CD4-positive, alpha-beta T cell treated with Interferon gamma for 1 hour (primary cell): ENCODE measurements at places on chromosomes 1 and 21.

GRCh38 chr1:240635466-240636256, 23.7 kb upstream of the GREM2 start:
- DNase-seq: no peak

GRCh38 chr21:35084869-35085268, 35.8 kb upstream of the RUNX1 start:
- no peak for DNase-seq

DNA sequence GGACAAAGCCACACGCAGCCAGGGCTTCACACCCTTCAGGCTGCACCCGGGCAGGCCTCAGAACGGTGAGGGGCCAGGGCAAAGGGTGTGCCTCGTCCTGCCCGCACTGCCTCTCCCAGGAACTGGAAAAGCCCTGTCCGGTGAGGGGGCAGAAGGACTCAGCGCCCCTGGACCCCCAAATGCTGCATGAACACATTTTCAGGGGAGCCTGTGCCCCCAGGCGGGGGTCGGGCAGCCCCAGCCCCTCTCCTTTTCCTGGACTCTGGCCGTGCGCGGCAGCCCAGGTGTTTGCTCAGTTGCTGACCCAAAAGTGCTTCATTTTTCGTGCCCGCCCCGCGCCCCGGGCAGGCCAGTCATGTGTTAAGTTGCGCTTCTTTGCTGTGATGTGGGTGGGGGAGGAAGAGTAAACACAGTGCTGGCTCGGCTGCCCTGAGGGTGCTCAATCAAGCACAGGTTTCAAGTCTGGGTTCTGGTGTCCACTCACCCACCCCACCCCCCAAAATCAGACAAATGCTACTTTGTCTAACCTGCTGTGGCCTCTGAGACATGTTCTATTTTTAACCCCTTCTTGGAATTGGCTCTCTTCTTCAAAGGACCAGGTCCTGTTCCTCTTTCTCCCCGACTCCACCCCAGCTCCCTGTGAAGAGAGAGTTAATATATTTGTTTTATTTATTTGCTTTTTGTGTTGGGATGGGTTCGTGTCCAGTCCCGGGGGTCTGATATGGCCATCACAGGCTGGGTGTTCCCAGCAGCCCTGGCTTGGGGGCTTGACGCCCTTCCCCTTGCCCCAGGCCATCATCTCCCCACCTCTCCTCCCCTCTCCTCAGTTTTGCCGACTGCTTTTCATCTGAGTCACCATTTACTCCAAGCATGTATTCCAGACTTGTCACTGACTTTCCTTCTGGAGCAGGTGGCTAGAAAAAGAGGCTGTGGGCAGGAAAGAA, 8.1 kb downstream of the PSRC1 start:
- DNase-seq: no peak

- DNase-seq: peak; percentile 69
These were observed 72.5 kb upstream of the TNFSF18 start for GRCh38 chr1:173122958-173123852.

DNA sequence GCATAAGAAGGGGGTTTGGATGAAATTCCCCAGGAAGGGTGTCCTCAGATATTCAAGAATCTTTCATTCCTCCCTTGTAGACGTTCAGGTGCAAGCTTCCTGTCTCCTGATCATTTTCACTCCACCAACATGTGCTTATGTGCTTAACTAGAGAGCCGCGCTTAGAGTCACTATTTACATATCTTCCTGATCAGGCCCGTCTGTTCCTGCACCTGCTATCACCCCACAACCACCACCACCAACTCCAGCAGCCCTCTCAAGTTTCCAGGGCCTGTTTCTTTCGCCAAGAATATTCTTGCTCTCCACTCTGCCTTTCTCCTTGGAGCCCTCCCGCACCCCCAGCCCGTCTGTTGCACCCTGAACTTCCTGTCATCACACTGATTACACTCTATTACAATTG, 113.4 kb downstream of the SPSB1 start:
- no peak for DNase-seq

GRCh38 chr1:150151291-150152181, 1.8 kb downstream of the PLEKHO1 start:
- peak; percentile 81 for DNase-seq

DNA sequence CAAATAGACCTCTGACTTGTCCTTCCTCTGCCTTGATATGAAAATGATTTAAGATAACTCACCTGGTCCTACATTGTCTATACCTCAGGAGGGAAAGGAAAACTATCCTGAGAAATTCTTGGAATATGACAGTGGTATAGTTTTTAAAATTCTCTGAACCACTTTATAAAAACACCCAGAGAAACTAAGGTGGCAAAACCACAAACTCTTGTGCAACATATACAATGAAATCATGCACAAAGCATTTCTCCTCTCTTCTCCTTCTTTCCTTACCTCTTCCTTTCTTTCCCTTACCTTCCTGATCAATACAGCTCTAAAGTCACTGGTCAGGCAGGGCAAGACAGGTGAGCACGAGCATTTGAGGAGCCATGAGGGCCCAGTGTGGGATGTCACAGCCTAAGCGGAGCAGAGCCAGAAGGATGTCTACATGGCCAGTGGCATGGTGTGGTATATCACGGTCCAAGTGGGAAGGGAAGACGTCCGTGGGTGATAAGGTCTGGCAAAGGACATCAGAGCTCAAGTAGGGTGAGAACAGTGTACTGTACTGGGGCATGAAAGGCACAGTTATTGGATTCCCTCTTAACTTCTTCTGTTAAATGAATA, 543.3 kb downstream of the DPYD start:
- DNase-seq: no peak

DNA sequence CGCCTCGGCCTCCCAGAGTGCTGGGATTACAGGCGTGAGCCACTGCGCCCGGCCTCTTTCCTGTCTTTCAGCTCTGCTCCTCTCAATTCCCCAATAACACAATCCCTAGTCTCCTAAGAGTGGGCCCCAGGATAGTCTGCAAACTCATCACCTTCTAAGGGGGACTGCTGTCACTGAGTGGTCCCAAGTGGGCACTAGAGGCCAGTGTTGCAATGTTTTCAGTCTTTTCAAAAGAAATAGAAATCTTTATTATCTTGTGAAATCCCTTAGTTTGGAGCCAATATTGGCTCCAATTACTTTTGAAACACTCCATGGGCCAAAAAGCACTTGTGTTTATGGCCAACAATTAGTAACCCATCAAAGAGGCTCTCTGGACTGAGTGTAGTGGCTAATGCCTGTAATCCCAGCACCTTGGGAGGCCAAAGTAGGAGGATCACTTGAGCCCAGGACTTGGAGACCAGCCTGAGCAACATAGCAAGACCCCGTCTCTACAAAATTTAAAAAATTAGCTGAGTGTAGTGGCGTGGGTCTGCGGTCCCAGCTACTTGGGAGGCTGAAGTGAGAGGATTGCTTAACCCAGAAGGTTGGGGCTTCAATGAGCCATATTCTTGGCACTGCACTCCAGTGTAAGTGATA, 28.6 kb upstream of the ZNF697 start:
- no peak for DNase-seq

DNA sequence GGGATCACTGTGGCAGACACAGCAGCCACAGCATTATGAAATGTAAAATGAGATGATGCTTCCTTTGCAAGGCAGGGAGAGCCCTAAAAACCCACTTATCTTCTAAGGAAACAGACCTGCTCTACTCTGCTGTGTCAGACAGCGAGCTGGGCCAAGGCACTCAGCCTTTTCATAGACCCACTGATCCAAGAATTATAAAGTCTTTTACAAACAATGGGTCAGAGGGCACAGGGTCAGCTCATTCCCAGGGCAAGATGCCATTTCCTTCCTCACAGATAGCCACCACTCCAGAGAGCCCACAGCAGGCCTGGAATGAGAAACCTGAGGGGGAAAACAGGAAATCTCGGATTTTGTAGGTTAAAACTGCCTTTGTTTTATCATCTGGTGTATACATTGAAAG, 42.9 kb downstream of the CASQ2 start:
- DNase-seq: no peak

DNA sequence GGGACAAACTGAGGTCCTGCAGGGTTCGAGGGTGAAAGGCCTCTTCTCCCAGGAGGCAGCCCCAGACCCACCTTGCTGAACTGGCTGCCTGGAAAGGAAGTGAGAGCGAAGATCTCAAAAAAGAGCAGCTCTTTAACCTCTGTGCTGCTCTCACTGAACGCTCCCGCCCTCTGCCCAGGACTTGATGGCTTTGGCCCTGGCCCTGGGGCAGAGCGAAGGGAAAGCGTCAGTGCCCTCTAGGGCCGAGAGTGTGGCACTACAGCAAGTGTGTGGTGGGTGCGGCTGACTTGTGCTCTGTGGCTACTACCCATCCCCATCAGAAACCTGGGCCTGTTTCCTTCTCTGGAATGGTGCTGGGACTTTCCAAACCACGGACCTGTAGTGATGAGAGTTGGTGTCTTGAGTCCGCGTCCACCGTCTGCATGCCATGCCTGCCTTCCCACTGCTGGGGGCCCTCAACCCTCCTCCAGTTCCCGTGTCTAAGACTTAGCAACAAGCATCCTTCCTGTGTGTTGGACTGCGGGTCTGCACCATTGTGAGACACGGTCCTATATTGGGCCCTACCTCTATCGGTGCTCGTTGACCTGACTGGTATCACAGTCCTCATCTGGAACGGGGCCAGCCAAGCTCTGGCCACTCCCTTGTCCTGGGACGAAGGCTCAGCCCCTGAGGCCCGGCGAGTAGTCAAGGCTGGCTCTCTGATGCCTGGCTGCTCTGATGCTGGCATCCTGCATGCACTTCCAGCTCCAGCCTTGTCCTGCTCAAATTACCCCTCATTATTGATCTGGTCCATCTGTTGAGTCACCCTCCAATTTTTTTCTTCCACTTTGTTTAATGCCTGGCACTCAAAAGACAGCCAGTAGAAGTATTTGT, 180.3 kb downstream of the DISC1 start:
- DNase-seq: peak; percentile 45

DNA sequence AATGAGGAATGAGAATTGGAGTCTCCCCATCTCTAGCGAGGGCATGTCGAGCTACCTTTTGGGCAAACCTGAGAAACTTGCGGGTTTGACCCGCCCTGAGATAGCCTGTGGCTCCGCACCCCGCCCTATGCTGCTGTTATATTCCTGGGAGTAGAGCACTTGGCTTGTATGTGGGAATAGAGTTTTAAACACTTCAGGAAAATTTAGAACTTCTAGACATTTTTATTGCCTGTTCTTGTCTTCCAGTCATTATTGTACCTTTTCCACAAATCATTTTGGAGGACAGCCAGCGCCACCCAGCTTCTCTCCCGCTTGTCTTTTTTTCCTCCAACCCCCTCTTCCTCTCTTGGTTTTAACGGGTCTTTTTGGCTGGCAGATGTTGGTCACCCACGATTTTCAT, 738 bp downstream of the GNPAT start:
- no peak for DNase-seq

DNA sequence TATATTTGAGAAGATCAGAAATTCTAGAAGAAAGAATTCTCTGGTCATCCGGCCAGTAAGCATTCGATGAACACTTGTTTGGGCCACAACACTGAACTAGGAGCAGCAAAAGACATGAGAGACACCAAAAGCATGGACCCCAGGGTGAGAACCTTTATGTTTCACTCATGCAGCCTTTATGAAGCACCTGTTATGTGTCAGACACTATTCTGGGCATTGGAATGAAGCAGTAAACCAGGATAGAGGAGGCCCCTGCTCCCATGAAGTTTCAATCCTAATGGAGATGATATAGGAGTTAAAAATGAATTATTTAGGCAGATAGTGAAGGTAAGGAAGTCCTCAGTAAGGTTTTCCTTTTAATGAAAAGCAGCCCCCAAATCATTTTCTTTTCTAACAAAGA, 43.6 kb downstream of the OLFML3 start:
- no peak for DNase-seq

DNA sequence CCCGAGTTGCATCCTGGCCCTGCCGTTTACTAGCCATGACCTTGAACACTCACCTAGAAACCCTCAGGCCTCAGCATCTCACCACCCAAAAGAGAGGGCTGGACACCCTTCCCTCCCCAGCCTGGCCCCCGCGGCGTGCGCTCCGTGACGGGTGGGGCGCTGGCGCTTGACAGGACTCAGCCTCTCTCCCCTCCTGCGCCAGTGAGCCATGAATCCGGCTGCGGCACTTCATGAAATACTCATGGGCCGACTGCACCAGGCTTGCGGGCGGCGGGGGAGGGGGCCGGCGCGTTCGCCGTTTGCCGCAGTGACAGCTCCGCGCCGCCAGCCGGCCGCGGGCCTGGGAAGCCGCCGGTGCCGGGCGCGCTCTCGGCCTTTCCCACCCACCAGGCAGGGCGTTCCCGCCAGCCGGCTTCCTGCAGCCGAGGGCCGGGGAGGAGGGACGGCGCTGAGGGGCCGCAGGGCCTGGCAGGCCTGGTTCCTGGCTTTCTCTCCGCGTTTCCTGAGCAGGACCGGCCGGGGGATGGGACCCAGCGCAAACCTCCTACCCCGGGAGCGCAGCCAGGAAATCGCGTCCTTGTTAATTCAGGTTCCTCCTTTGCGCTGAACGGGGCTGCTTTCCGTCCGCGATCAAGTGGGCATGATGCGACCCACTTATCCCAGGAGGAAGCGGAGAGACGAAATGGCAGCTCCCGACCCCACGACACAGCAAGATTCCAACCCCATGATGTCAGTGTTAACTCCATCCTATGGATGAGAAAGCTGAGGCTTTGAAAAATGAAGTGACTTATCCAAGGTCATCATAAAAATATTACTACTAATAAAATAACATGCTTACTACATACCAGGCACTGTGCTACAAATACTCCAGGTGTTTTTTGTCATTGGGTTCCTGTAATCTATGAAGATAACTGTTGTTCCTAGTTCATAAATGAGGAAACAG, 9.1 kb upstream of the LUZP1 start:
- DNase-seq: peak; percentile 60

DNA sequence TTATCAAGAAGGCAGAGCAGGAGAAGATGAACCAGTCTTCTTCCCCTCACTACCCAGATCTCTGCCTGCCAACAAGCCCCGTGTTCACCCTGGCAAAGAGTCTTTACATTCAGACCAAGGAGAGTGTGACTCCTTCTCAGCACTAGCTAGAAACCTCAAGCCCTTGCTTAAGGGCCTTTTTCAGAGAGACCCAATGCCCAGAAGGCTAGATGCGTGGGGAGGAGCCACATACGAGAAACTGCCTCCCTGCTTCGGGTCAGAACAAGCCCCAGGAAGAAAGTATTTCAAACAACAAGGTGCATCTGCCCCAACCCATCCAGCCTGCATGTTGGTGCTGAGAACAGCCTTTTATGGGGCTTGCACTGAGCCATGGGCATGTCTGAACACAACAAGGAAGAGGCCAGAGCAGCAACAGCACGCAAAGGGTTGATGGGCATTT, 152.7 kb upstream of the CAMK1G start:
- no peak for DNase-seq

- no peak for DNase-seq
These were observed 107.7 kb upstream of the TMPRSS2 start for GRCh38 chr21:41615613-41616012.

- no peak for DNase-seq
These were observed 11.5 kb upstream of the COL8A2 start for GRCh38 chr1:36136535-36136934.

GRCh38 chr1:47692196-47692595, 254.4 kb downstream of the FOXD2 start:
- DNase-seq: no peak
